ENCODE measurements at places on chromosomes 7 and 10. TPM values are rescaled to one million over a fixed set of nuclear protein-coding genes. Genes with fewer than 3 reads are reported as not detected.

Gene PAX4
- total RNA-seq = not detected

Gene ZNF239
- total RNA-seq = 7.8 TPM

Gene AKR1C8
- total RNA-seq = not detected

Gene STOX1
- 0.12 TPM for total RNA-seq

Gene MMRN2
- total RNA-seq = 1.6 TPM

Gene GTF2IRD1
- total RNA-seq = 14.8 TPM

Gene KLLN
- total RNA-seq = 0.97 TPM

Gene NEUROD6
- not detected for total RNA-seq

Gene BMPR1A
- total RNA-seq = 87.5 TPM

Gene DCLRE1C
- 18.6 TPM for total RNA-seq

Gene SUN3
- total RNA-seq = not detected

Gene PRLHR
- not detected for total RNA-seq

Gene GLI3
- total RNA-seq = 29.3 TPM

Gene PIK3CG
- total RNA-seq = not detected

Gene TMEM270
- total RNA-seq = not detected

Gene AKR1B1
- total RNA-seq = 147 TPM

Gene APBB1IP
- 5.2 TPM for total RNA-seq

Gene CLCN1
- total RNA-seq = under 0.01 TPM

Gene SPDYE6
- total RNA-seq = not detected

Gene PRRT4
- 0.16 TPM for total RNA-seq

Gene EBLN1
- not detected for total RNA-seq

Gene IFIT1B
- under 0.01 TPM for total RNA-seq

Gene NEUROG3
- not detected for total RNA-seq

Gene MLXIPL
- total RNA-seq = not detected

Gene DGKI
- total RNA-seq = 3.5 TPM

Gene CCDC201
- total RNA-seq = not detected

Gene BAIAP2L1
- total RNA-seq = 6.7 TPM

Gene OR2A12
- total RNA-seq = not detected

Gene CYP26C1
- total RNA-seq = 0.16 TPM

Gene MMD2
- not detected for total RNA-seq

Gene CCL24
- total RNA-seq = not detected

Gene CFAP70
- total RNA-seq = 1.3 TPM

Gene RPEL1
- total RNA-seq = not detected

Gene CFAP58
- total RNA-seq = 0.49 TPM

Gene SPDYE5
- total RNA-seq = 0.12 TPM

Gene MBL2
- not detected for total RNA-seq

Gene CALHM1
- total RNA-seq = not detected

Gene DCLRE1A
- total RNA-seq = 3.9 TPM

Gene PSMC2
- 201 TPM for total RNA-seq

Gene TUBB8
- not detected for total RNA-seq

Gene CACNA2D1
- 34.0 TPM for total RNA-seq

Gene CNTNAP2
- total RNA-seq = 0.65 TPM

Gene OTUD1
- total RNA-seq = 8.0 TPM

Gene ADRA2A
- 2.9 TPM for total RNA-seq

Gene KNDC1
- 0.49 TPM for total RNA-seq

Gene WEE2
- not detected for total RNA-seq

Gene SPDYE16
- total RNA-seq = not detected

Gene SMARCD3
- 52.7 TPM for total RNA-seq

Gene OR6V1
- not detected for total RNA-seq

Gene DDX21
- total RNA-seq = 60.4 TPM

Gene URGCP
- total RNA-seq = 37.2 TPM

Gene ADAM12
- 168 TPM for total RNA-seq

Gene NANOS1
- total RNA-seq = 1.5 TPM

Gene FGF8
- not detected for total RNA-seq

Data from hair follicle dermal papilla cell (primary cell).